ENCODE measurements at places on chromosomes 11 and 22. TPM values are rescaled to one million over a fixed set of nuclear protein-coding genes. Genes with fewer than 3 reads are reported as not detected.

GRCh38 chr11:2151500-2152257, 9.3 kb downstream of the INS start:
- DNase-seq: peak; percentile 84

MS4A3 gene
- total RNA-seq: not detected

MCAM gene
- 186 TPM for total RNA-seq

SLC7A4 gene
- 1.4 TPM for total RNA-seq

DNA sequence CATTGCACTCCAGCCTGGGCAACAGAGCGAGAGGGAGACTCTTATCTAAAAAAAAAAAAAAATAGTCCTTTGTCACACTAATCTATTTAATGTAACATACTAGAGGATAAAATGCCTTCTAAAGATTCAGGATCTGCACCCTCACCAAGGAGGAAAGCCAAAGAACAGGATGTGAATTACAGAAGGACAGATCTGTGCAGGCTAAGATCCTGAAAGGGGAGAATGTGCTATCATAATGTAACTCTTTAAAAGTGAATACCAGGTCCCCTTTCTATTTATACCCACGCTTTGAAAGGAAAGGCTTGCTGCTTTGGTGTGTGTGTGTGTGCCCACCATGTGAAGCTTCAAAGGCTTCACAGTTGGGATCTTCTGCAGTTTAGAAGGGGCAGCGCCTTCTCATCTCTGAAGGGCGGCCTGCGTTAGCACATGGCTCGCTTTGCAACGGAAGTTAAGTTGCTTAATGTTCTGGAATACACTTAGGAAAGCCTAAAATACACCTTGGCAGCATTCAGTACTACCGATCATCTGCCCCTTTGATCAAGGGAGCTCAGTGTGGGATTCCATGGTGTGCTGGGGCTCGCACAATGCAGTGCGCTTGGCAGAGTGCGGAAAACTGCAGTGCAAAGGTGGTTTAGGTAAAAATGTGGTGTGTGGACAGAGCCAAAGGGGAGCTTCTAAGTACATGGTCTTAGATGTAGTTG, 6.8 kb downstream of the CECR2 start:
- DNase-seq: no peak

- no peak for DNase-seq
Observed at GRCh38 chr22:31137721-31138120, 2.6 kb downstream of the PLA2G3 start.

- DNase-seq: peak; percentile 51
Observed at GRCh38 chr11:68009391-68010089, 587 bp upstream of the ALDH3B1 start.

MRGPRE gene
- total RNA-seq: not detected

DNA sequence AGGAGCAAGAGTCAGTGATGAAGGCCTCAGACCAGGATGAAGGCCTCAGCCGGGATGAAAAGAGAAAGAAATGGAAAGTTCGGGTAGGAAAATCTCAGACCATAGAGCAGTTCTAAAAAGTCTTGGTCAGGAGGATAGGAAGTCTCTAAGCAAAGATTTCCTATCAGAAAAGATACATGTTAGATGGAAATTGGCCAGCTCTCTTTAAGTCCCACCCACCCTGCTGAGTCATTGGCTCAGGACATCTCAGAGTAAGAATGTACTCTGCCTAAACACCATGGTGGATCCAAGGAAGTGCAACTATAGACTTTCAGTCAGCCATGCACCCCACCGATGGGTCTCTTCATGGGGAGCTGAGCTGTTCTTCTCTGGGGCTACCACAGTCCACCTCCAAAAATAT, 4.4 kb downstream of the OR8B3 start:
- no peak for DNase-seq

OVOL1 gene
- 34.3 TPM for total RNA-seq

- no peak for DNase-seq
Observed at GRCh38 chr11:69501121-69501489, 19.6 kb downstream of the LINC01488 start.

SAA1 gene
- total RNA-seq: 3.9 TPM

GRCh38 chr11:89490981-89491690, at the start of gene NOX4:
NOX4 (minus strand) TSS chr11:89491375; CDS start chr11:89491246, 129 bp downstream.
- peak; percentile 48 for DNase-seq

DNA sequence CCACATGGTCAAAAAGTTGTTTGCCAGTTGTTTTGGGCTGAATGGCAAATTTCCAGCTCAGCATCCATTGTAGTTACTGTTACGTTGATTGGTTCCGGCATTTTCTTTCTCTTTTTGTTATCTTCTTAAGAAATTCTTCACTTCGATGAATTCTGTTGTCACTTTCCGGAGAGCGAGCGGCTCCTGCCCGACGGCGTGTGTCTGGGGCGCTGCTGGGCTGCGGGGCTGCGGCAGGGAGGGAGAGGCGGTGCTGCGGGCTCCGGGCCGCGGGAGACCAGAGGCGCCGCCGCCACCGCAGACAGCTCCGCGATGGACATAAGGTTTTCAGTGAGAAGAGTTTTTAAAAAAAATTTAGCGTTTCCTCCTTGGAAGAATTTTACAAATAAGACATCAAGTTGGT, 117.4 kb downstream of the RRM1 start:
- DNase-seq: no peak

KCNJ11 gene
- 1.6 TPM for total RNA-seq

- no peak for DNase-seq
Observed at GRCh38 chr11:101327908-101328307, 198.3 kb upstream of the PGR start.

NCR3LG1 gene
- total RNA-seq: 10.7 TPM

DNA sequence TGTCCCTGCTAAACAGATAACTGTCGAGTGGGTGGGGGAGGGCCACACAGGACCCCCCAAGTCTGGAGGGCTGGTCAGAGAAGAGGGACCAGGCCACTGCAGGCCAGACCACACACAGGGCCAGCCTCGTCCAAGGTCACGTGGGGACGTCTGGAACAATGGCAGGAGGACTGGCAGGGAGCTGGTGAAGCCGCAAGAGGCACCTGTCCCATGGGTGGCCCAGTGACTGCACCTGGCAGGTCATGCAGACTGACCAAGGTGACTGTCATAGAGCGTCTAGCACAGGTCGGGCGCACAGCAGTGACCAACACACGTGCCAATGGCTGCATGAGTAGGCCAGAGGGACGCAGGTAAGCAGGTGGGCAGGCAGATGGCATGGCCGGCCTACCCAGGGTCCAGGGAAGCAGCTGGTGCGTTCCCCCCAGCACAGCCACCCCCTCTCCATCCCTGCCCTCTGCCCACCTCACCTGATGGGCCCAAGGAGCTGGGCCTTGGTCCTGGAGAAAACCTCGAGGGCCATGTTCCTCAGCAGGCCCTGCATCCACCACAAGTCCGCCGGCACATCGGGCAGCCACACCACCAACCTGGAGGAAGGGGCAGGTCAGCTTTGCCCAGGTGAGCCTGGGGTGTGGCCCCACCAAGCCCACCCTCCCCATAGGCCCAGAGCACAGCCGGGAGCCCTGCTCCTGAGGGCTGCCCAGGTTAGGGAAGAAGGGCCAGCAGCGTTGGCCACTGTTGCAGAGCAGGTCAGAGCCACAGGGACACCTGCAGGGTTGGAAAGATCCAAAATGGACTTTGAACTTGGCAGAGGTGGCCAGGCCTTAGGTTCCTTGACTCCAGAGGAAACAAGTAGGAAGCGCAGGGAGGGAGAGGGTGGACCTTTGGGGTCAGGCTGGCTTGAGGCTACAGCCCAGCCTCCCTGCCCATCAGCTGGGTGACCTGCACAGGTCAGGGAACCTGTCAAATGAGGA, 10.4 kb downstream of the PNPLA5 start:
- DNase-seq: no peak

OR10G6 gene
- total RNA-seq: not detected

CWF19L2 gene
- 12.7 TPM for total RNA-seq

DNA sequence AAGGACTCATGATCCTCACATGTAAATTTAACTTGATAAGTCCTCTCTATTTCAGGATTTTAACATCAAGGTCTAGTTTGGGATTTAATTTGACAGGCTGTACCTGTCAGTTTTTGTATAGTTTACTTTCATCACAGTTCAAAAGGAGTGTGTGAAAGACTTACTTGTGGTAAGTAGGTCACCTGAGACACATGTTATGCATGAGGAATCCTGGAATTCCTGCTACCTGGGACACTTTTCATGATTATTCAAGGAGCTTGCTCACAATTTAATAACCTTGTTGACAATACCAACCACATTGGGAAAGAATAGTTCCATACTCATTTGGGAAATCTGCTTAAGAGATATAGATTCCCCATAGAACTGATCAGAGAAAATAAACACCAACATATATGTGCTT, 15.8 kb upstream of the SLC36A4 start:
- DNase-seq: no peak

DRAP1 gene
- 61.6 TPM for total RNA-seq

- no peak for DNase-seq
Observed at GRCh38 chr22:27240298-27241075, 561.1 kb downstream of the MN1 start.

INSC gene
- total RNA-seq: 1.4 TPM

- DNase-seq: no peak
Observed at GRCh38 chr11:77784572-77784971, 36.0 kb downstream of the RSF1 start.

CCND1 gene
- total RNA-seq: 44.6 TPM

PATL1 gene
- 34.1 TPM for total RNA-seq

DNA sequence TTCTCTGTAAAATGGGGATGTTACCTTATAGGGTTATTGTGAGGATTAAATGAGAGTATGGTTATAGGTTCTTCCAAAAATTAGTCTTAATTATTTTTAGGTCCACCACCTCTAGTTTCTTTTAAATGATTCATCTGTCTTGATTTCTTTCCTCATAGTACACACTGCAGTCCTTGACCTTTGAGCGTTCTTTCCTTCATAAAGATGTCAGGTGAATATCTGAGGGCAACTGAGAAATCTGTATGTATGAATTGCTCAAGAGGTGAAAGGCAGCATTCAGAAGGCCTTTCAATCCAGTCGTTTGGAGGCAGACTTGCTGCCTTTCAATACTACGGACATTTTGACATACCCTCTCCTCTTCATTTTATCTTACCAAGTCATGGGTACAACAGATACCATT, 380.7 kb downstream of the INSC start:
- DNase-seq: no peak

GRCh38 chr11:59573216-59573615, 42.4 kb downstream of the OSBP start:
- no peak for DNase-seq

DNA sequence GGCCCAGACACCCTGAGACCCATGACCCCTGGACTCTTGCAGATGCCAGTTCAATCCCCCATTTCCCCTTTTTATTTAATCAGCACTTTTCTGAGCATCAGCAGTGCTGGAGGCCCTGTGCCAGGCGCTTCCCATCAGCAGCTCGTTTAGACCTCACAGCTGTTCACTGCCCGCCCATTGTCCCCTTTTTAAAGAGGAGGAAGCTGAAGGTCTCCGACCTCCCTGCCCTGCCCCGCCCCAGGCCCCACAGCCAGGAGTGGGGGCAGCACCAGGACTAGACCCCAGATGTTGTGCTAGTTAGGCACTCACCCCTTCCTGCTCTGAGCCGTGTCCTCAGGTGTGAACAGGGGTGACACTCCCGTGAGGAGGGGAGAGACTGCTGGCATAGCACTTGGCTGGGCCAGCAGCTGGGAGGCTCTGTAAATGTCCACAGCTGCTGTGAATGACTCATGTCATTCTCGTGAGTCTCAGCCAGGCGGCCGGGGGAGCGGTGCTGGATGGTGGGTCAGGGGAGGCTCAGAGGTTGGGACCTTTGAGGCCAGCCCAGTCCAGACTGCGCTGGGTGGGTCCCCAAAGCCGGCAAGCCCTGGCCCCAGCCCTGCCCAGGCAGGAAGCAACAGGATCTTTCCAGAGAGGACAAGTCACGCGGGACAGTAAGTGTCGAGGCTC, 19.9 kb downstream of the EMID1 start:
- peak; percentile 49 for DNase-seq

- DNase-seq: no peak
Observed at GRCh38 chr11:128214263-128214662, 373.1 kb downstream of the ETS1 start.

GRCh38 chr22:49786976-49787706, 40.5 kb downstream of the BRD1 start:
- DNase-seq: no peak

DNA sequence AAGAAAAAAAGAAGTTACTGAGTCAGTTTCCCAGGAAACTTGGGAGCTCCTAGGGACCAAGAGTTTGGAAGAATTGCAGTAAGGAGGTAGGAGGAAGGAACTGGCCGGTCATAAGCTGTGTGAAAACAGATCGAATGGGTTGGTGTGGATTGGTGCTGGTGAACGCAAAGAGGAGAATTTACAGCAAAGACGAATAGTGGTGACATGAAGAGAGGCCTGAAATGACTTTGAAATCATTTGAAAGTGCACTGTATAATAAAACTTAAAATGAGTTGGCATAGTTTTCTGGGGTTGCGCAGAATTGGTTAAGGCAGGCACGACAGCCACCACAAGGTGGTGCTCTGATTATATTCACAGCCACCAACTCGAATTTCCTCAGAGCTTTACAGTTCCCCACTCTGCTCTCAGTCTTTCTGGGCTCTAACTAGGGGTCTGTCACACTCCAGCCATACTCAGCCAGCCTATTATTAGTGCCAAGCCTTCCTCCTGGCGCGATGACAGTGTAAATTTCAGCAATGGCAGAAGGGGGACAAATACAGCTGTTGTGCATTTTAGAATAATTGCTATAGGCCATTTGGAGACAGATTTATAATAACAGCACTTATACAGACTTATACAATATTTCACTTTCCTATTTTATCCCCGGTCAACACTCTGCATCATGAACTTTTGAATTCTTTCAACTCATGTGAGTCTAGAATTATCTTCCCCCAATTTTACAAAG, 8.3 kb upstream of the HTR3B start:
- no peak for DNase-seq

GRCh38 chr11:95242091-95242844, 11.3 kb upstream of the SESN3 start:
- no peak for DNase-seq

DNA sequence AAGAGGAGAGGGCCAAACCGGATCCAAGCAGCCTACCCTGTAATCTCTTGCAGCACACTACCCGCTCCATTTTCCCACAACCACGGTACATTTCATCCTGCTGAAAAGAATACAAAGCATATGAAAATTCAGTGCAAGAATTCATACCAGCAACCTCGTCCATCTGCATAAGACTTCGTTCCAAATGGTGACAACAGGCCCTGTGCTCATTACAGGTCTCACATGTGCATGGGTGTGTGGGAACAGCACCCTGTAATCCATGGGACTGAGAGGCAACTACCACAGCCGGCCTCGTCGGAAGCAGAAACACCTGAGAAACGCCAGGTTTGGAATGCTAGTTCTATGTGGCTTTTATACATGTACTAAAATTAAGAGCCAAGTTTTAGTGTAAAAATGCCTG, 52.3 kb downstream of the LARGE1 start:
- DNase-seq: no peak

JHY gene
- total RNA-seq: 1.5 TPM

- no peak for DNase-seq
Observed at GRCh38 chr11:122108192-122108799, 7.7 kb downstream of the BLID start.

DNA sequence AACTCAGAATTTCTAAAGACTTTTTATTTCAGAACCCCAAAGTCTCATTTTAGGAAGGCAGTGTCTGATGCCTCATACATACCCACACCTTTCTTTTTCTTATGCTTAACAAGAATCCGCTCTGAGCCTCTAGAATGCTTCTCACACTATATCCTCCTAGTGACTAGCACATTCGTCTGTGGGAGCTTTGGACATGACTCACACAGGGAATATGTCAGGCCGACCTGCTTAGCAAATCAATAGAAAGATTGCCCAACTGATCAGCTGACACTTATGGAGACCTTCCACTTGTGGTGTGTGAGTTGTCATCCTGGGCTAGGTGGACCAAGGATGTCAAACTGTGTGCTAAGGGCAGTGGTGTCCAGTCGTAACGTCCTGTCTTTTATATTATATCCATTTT, 129.9 kb upstream of the TTC12 start:
- no peak for DNase-seq
